AG10803 (cell line): ENCODE measurements at places on chromosomes 4 and X.

- no peak for DNase-seq
These were observed 96.0 kb downstream of the WFS1 start for GRCh38 chr4:6365545-6366086.

- DNase-seq = no peak
These were observed 79.6 kb downstream of the SMIM20 start for GRCh38 chr4:25993395-25994185.

DNA sequence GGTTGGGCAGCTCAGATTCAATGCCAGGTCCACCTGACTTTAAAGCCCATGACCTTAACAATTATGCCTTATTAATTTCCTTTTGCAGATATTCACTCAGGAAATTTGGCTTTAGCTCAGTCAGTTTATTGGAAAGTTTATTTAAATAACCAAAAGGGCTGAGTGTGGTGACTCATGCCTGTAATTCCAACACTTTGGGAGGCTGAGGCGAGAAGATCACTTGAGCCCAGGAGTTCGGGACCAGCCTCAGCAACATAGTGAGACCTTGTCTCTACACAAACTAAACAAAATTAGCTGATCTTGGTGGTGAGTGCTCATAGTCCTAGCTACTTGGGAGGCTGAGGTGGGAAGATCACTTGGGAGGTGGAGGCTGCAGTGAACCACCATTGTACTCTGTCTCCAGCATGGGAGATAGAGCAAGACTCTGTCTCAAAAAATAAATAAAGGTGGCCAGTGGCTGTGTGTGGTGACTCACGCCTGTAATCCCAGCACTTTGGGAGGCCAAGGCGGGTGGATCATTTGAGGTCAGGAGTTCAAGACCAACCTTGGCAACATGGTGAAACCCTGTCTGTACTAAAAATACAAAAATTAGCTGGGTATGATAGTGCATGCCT is 43.3 kb downstream of the RHOH start:
- no peak for DNase-seq

- DNase-seq = peak; percentile 65
These were observed 57.9 kb downstream of the CFAP299 start for GRCh38 chr4:80393246-80393969.

- DNase-seq = no peak
These were observed 228.5 kb downstream of the DCLK2 start for GRCh38 chr4:150306719-150307118.

- DNase-seq = no peak
These were observed 57.4 kb upstream of the SORBS2 start for GRCh38 chr4:185869427-185869826.

DNA sequence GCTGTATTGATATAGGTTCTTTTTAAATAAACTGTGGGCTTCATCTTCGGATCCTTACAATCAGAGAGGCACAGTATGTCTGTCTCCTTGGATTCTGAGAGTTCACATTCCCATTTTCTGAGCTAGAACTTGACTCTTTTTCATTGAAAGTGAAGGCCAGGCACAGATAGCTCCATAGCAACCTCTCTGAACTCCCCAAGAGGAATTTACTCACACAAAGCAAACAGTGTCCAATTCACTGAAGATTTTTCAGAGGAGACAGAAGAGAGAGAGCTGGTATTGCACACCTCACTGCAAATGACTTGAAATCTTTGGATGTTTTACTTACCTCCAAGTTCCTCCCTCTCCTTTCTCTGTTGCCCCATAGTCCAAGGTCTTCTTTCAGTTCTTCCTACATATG is 130.9 kb upstream of the CASK start:
- no peak for DNase-seq

- DNase-seq = no peak
These were observed 207.8 kb downstream of the ADGRL3 start for GRCh38 chr4:61407642-61408618.

- DNase-seq = peak; percentile 31
These were observed 52.4 kb downstream of the CBLL2 start for GRCh38 chrX:22325096-22325495.

DNA sequence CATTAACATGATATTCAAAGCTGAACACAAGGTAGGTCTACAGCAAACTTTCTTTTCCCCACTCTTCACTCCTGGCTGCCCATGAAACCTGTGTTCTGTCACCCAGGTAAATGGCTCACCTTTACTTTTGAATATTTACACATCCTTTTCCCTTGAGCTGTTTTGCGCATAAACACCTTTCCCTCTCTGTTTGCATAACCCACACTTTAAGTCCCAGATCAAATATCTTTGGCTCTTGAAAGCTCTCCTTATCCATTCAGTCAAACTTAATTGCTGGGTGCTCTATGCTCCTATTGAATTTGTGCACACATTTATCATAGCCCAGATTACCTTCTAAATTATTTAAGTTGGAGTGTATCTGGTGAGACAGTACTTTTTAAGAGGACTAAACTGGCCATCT is 51.7 kb upstream of the ATP8A1 start:
- no peak for DNase-seq

- no peak for DNase-seq
These were observed 191.9 kb upstream of the STK26 start for GRCh38 chrX:131831185-131831520.

DNA sequence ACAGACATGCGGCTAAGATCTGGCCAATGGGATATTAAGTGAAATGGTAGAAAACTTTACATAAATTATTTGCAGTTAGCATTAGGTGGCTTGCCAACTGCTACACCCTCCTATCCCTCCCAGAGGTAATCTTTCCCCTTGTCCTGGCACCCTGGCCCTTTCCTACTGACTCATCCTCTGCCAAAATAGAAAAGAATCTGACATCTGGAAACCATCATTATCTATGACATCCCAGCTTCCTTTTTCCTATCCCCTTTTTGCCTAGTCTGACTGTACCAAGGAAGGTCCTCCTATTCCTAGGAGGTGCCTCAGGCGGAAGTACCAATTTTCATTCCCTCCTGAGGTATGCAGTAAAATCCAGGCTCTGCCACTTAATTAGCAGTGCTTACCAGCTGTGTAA is 163.6 kb upstream of the KLF3 start:
- peak; percentile 18 for DNase-seq

DNA sequence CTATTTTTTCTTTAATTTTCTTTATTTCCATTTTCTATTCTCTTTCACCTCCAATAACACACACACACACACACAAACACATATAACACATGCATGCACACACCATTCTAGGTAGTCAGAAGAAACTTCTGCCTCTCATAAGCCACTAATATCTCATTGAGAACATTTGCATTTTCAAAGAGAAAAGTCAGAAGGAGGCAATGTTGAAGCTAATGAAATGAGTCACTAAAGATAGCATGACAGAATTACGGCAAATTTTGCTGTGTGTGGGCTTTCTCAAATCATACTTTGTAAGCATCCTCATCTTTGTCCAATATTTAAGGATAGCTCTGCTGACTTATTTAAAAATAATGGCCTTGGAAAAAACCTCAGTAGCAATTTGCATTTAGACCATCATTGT is 291.3 kb downstream of the GUCY2F start:
- DNase-seq = no peak

- DNase-seq = no peak
These were observed 1199.1 kb downstream of the ADGRL3 start for GRCh38 chr4:62399242-62399641.

DNA sequence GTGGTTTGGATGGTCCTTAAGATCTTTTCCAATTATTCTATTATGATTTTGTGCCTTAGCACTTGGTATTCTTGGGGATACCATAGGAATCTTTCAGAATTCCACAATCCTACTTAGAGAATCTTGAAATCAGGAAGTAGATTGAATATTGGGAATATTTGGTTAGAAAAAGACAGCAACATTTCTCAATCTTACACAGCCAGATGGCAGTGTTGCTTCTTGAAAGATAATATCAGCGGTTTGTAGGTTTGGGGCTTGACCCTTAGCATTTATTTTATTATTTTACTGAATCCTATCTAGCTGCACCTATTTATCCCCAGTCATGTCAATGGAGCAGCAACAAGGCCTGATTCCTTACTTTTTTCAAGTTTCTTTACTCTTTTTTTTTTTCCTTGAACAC is 28.6 kb downstream of the MAGEB1 start:
- peak; percentile 24 for DNase-seq

DNA sequence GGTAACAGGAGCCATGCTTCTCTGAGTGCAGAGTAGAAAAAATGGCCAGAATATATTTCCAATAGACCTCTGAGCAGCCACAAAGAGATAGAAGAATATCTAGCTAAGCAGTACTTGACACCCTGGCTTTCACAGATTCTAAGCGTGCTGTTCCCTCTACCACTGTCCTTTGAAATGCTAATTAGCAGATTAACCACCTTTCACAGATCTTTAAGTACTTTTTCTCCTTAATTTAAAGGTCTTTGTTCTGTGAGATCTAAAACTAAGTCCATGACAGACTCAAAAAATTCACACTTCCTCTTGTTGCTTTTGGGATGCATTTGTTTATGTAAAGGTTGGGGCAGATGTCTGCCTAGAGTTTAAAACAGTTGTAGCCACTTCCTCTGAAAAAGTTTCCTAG is 28.3 kb upstream of the MAGEC2 start:
- DNase-seq = no peak

- no peak for DNase-seq
These were observed 27.5 kb downstream of the YY2 start for GRCh38 chrX:21883258-21883657.

DNA sequence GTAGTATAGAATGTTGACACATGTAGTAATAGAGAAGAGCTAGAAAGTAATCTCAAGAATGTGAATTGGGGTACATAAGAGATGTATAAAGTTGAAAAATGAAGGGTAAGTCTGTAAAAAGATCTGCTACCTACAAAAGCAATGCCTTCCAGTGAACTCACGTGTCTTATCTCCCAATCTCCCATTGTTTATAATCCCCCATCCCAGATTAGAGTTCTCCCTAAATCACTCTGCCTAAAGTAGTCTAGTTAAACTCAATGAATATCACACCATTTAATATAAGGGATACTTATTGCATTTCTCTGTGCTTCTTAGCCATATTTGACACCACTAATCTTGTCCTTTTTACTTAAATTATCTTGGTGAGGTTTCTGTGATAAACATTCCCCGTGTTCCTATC is 6.6 kb downstream of the TECRL start:
- no peak for DNase-seq

DNA sequence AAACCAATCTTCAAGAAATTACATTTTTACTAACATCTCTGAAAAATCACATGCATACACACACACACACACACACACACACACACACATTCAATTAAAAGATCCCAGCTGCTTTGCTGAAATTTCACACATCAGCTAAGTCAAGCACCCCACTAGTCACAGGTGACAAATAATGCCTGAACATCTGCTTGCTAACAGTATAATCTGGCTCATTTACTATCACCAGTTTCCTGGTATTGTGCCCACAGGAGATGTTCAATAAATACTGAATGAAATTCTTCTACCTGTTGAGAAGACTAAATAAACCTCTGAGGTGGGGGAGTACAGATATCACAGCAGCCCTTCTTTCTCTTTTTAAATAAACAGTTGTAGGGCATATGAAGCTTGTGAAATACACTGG is 994.0 kb downstream of the ARAP2 start:
- no peak for DNase-seq

DNA sequence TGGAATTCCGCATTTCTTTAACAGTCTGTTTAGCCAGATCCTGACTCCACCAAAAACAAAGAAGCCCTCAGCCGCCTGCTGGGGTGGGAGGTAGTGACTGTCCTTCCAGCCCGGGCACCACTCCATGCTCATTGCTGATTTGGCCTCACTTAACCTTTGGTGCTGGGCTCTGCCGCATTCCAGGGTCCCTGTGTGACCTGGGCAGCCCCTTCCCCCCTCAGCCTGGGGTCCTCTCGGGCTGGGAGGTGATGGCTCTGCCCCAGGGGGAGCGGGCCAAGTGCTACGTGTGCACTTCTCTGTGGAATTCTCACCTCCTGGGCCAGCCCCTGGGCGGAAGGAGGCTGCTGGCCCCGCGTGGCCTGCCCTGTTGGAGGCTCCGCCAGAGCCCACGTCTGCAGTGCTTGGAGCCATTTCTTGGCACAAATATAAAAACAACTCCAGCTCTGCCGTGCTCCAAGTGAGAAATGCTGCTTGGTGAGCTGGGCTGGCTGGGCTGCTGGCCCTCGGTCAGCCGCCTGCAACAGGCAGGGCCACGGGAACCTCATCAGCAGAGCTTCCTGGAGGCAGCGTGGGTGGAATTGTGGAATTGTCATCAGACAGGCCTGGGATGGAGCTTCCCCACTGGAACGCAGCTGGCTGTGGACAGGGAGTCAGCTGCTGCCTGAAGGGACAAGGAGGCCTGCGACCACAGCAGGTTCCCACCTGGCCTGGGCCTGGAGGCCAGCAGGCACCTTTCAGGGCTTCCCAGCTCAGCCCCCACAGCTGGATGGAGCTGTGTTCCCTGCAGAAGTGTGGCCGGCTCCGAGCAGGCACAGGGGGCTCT is 66.0 kb downstream of the TRMT44 start:
- peak; percentile 82 for DNase-seq

GRCh38 chrX:41090568-41091238 is 5.5 kb downstream of the USP9X start:
- no peak for DNase-seq

- peak; percentile 59 for DNase-seq
These were observed 4.8 kb downstream of the NOP14 start for GRCh38 chr4:2958446-2958845.
